ENCODE measurements at places on chromosomes 7 and 10.

- no peak for DNase-seq
Observed at GRCh38 chr10:88092973-88093372, 229.5 kb downstream of the PTEN start.

DNA sequence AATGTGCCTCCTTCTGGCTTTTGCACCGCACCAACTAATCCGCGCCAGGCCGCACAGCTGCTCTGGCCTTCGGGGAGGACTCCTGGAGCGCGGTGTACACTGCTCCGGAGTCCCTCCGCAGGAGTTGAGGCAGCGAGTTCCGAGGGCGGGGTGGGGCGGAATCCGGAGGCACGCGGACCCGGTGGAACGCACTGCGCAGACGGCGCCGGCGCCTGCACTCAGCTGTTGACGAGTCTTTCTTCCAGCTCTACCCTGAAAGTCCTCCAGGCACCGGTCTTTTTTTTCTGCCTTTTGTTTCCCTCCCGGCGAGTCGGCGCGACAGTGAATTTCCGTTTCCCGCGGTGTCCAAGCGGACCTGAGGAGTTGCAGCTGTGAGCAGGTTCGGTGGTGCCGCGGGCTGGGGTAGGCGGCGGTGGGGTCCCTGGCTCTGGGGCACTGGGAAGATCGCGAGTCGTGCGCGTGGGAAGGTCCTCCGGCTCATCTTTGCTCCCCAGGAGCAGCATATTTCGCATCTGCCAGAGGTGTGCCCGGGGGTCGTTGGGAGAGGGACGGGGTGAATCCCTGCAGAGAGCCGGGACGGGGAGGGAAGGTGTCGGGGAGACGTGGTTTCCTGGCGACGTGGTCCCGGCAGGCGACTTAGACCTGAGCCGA lies 44.1 kb downstream of the SFTPD start:
- peak; percentile 82 for DNase-seq

- DNase-seq = peak; percentile 53
Observed at GRCh38 chr10:60964257-60965235, 20.6 kb upstream of the RHOBTB1 start.

DNA sequence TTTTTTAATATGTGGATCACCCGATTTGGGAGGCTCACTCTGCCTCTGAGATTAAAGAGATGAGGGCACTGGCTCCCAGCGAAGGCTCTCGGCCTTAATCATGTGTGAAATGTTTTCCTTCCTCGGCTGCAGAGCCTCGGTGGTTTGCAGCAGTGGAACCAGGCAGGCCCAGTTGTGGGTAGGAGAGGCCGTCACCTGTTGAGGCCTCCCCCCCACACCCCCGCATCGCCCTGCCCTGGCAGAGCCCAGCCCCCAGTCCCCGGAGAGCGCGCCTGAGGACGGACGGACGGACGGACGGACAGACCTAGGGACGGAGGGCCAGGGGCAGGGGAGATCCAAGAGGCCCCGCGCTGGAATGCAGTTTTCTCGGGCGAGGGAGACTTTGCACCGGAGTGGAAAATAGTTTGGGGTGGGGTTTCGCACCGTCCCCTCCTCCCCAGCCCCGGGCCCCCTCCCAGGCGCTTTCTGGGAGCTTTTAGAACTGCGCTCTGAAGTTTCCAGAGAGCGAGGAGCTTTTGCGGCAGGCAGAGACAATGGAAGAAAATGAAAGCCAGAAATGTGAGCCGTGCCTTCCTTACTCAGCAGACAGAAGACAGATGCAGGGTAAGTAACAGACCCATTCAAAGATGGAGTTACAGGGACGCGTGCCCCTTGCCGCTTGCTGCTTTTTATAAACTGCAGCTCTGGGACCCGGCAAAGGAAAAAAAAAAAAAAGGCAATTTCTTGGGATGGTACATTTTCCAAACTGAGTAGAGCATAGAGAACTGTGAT lies at the start of gene KIAA1217:
Gene KIAA1217 (plus strand): TSS at position 478 of the 771 bp plus-strand sequence. CDS start 56 bp downstream, at position 534.
- DNase-seq = no peak

- no peak for DNase-seq
Observed at GRCh38 chr7:144862612-144863319, 26.9 kb upstream of the TPK1 start.

GRCh38 chr7:81883801-81884393 lies 114.0 kb upstream of the HGF start:
- no peak for DNase-seq

DNA sequence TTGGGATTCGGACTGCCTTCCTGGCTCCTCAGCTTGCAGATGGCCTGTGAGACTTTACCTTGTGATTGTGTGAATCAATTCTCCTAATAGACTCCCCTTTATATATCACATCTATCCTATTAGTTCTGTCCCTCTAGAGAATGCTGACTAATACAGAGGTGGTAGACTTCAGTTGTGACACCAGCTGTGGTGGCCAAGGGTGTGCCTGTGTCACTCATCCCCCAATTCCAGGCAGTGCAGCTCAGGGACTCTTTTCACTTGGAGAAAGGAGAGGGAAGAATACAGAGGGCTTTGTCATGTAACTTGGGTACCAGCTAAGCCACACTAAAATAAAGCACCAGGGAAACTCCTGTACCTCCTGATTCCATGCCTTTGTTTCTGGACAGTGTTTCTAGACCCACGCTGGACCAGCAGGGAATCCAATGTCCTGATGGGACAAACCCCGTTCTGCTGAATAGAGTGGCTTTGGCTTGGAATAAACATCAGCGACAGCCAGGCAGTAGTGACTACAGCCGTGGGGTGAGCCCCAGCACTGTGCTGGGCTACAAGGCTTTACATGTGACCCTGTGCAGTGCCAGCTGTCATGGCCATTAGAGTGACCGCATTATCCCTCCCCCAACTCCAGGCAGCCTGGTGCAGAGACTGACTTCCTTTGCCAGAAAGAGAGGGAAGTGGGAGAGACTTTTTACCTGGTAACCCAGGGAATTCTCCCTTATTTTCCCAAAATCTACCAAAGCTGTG lies 233.6 kb downstream of the ANK3 start:
- DNase-seq = no peak

DNA sequence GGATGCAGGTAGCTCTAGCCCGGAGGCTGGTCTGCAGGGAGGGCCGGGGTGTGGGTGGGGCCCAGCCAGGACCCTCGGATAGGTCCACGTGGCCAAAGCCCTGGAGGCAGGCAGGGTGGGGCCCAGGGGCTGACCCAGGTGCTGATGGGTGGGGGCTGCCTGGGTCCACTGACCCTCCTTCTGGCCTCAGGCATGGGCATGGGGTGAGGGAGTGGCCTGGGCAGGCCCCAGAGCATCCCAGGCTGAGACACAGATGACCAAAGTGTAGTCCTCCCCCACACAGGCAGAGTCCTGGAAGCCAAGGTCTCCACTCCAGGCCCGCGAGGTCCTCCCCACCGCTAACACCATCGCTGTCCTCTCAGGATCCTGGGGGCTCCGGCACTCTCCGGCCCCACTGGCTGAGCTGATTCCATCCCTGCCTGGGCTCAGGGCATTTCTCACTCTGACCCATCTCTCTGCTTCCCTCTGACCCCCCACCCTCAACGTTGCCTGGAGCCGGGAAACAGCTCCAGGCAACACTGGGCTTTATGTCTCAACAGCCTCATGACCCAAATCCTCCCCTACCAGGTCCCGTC lies 20.7 kb upstream of the PPP2R2D start:
- no peak for DNase-seq

- no peak for DNase-seq
Observed at GRCh38 chr7:79934727-79935126, 199.9 kb upstream of the GNAI1 start.

GRCh38 chr7:13633857-13634256 lies 355.6 kb downstream of the ETV1 start:
- no peak for DNase-seq

DNA sequence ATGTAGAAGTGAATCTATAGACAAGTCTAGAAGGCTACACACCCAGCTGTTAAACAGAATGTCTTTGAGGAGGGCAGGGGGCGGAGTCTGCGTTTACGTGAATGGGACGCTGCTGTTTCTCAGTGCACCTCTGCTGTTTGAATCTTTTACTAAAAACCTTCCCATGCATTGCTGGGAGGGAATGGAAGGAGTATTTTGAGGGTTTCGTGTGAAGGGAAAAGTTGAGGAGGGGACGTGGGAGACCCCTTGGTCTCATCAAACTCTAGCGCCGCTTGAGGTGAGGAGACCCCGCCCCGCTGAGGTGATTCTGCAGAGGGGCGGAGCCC lies 492 bp upstream of the VCL start:
- DNase-seq = no peak

DNA sequence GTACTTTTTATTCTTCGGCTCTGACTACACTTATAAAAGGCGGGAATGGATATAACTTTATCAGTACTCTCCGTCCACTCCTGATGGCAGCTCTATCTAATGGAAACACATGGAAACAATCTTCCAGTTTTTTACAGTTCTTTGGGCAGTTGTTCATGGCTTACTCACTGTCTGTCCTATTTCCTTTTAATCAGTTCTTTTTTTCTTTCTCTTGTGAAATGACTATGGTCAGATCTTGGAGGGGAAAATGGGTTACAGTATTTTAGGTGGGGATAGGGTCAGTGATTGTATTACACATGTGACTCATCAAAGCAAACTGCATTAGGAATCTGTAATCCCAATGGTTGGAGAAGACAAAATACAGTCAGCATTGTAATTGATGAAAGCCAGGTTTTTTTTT lies 112.4 kb downstream of the BICC1 start:
- no peak for DNase-seq

GRCh38 chr10:80454513-80455460 lies 677 bp downstream of the TSPAN14 start:
- no peak for DNase-seq

All from activated CD8-positive, alpha-beta memory T cell treated with anti-CD3 and anti-CD28 coated beads, Interleukin-2, amount 50 U/mL, for 48 hours (primary cell).